Renal pelvis (tissue), 12 donors: ENCODE measurements at places on chromosomes 1 and 21. TPM values are rescaled to one million over a fixed set of nuclear protein-coding genes. Genes with fewer than 3 reads are reported as not detected.

GRCh38 chr1:161121042-161121650 lies 3.2 kb downstream of the NIT1 start:
- DNase-seq: no peak

Gene TMEM82
- polyA plus RNA-seq: 6.1 TPM

DNA sequence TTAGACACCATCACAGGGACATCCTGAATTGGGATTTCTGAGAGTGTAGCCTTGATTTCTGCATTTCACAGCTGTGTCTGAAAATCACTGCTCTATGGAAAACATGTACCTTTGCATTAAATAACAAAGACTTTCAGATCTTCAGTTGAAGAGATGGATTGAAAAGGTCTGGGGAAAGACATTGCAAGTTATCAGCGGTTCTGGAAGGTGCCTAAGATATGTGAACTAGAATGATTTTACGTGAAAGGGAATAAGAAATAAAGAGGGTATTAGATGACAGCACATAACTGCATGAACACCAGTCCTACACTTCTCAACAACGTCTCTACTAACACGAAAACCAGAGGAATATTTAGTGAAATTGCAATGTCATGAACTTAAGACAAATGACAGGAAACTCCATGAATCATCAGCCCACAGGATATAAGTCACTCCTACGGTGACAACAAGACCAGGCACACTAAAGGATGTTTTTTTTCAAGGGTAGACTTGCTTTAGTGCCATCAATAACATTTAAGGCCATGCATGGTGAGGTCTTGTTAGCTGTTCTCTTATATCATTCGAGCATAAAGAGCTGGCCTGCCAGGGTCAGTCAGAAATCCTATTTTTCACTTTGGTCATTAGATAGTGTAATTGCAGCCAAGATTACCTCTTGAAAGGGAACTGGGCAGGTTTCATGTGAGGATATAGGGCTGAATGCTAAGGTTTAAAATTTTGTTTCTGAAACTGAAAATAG lies 283.1 kb downstream of the GRIK1 start:
- peak; percentile 61 for DNase-seq

Gene SPRR2F
- polyA plus RNA-seq: not detected

GRCh38 chr1:84855168-84855567 lies 37.8 kb downstream of the LPAR3 start:
- DNase-seq: no peak

DNA sequence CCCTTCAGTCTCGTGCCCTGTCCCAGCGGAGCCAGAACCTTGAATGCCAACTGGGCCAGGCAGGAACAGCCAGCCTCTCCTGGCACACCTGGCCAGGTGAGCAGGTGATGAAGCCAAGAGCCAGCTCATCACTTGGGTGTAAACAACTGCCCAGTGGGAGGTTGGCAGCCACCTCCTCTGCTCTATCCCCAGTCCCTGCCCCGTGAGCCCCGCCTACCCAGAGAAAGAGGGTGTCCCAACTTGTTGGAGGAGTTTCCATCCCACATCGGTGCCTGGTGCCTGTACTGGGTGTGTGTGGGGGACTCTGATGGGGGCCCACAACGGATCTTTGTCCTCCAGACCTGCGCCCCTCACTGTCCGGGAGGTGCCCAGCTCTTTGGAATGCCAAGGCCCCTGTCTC lies 17.8 kb upstream of the FAM131C start:
- DNase-seq: no peak

GRCh38 chr21:26423511-26423910 lies 149.6 kb downstream of the CYYR1 start:
- DNase-seq: no peak

Gene COPA
- polyA plus RNA-seq: 160 TPM

GRCh38 chr1:58928514-58928913 lies 144.7 kb upstream of the JUN start:
- no peak for DNase-seq

Gene TSTD1
- polyA plus RNA-seq: 79.0 TPM

- DNase-seq: no peak
Measured at GRCh38 chr1:231801042-231801585, 174.5 kb downstream of the DISC1 start.

- DNase-seq: no peak
Measured at GRCh38 chr1:48582408-48582807, 110.4 kb upstream of the SPATA6 start.

Gene TMPRSS3
- 2.2 TPM for polyA plus RNA-seq

Gene NES
- 171 TPM for polyA plus RNA-seq

GRCh38 chr1:170513138-170513537 lies 18.8 kb upstream of the GORAB start:
- no peak for DNase-seq

Gene MROH9
- polyA plus RNA-seq: not detected

DNA sequence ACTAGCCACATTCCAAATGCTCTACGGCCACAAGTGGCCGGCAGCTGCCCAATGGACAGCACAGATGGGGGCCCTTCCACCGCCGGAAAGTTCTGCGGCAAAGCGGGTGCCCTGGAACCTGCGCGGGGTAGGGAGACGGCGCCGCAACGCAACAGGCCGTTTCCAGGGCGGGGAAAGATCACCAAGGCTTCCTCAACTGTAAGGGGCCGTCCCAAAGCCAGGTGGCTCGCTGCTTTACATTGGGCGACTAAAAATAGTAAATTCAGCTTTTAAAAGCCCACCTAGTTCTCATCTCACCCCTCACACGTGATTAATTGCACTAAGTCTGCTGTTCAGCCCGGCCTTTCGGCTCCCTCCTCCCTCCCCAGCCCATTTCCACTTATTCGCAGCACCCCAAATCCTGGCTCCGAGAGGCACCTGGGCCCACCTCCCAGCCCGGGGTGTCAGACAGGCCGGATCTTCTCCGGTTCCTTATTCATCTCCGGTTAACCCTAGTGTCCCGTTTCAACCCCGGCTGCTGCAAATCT lies 643 bp downstream of the CFAP298 start:
- no peak for DNase-seq

Gene MAN1C1
- polyA plus RNA-seq: 16.9 TPM

Gene LCE3E
- polyA plus RNA-seq: not detected

GRCh38 chr1:221840511-221841243 lies 98.8 kb upstream of the DUSP10 start:
- DNase-seq: no peak

Gene ZC3H11A
- 136 TPM for polyA plus RNA-seq

DNA sequence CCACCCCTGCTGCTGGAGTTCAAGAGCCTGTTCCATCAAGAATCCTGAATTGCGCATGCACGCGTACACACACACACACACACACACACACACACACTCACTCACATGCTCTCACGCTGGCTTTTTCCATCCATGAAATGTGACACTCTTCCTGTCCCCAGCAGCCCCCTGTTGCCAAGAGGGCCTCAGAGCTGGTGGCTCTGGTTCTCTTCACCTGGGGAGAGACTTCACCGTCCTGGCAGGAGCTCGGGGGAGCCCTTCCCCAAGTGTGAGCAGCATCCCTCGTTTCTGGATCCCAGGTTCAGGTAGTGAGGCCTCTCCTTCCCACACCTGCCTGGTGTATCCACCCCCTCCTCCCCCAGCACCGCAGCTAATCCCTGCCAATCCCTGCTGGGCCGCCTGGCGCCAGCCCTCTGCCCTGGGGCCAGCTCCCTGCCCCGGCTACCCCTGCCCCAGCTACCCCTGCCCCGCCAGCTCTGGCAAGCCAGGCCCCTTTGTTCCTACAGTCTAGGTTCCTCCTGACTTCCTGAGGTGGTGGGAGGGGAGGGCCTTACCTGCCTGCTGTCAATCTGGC lies 9.9 kb downstream of the PLOD1 start:
- peak; percentile 77 for DNase-seq

DNA sequence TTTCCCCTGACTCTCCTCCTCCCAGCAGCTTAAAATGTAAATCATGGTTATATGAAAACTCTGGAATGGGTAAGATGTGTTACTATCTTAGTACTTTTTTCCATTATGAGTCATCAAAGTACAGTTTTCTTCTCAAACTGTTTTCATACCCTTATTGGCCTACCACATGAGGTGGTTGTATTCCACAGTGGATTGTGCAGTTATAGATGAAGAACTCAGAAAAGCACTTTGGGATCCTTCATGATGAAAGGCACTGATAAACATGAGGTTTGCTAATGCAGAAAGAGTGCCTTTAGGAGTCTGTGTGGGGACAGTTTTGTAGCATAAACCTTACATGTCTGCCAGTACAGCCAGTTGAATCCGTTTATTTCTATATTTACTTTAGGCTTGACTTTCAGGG lies 32.0 kb upstream of the MYOCOS start:
- no peak for DNase-seq

Gene CD1E
- not detected for polyA plus RNA-seq

DNA sequence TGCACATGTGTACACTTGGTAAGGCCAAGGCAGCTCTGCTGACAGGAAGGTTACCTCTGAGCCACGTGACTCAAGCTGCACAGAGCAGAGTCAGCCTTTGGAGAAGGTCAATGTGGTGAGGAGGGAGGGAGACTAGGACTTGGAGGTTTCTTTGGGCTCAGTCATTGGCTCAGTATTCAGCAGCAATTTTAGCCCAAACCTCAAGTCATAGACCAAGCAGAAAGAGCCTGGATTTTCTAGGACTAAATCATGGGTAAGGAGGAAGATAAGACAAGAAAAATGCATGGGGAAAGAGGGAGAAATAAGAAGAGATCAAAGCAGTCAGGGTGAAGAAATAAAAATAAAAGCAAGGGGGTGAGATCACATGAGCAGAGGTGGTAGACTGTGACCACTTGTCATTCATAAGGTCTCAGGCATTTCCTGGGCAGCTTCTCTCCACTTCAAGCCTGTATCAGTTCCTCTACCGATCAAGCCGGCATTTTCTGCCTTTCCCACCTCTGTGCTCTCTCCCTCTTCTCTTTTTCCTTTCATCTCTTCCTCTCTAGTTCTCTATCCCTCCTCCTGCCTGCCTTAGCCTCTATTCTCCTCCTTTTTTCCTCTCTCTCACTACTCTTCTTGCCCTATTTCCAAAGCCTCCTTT lies 51.7 kb upstream of the DUSP10 start:
- no peak for DNase-seq

DNA sequence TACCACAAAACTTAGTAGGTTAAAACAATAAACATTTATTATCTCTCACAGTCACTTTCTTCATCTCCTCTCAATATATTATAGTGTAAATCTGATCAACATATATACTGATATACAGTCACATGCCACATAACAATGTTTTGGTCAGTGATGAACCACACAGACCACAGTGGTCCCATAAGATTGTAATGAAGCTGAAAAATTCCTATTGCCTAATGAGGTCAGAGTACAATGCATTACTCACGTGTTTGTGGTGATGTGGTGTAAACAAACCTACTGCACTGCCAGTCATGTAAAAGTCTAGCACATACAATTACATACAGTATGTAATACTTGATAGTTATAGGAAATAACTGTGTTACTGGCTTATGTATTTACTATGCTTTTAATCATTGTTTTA lies 30.1 kb downstream of the OLFML3 start:
- DNase-seq: no peak

DNA sequence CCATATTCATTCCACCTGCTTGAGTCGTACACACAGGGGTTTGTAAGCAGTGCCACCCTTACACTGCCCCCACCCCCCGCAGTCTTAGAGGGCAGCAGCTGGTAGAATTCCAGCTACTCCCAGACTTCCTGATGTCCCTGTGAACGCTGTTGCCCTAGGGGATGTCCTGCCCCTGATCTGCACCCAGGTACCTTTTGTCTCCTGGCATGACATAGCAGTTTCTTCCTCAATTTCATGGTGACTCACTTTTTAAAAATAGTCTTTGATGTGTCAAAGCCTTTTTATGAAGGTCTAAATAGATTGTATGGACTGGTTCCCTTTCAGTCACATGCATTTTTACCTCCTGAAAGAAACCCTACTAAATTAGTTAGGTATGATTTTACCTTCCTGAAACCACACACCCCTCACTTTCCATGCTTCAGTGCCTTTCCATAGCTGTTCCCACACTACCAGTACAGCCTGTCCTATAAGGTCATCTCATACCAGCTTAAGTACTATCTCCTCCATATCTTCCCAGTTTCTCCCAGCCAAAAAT lies 76.4 kb downstream of the ST3GAL3 start:
- no peak for DNase-seq

Gene PTPRF
- 244 TPM for polyA plus RNA-seq

DNA sequence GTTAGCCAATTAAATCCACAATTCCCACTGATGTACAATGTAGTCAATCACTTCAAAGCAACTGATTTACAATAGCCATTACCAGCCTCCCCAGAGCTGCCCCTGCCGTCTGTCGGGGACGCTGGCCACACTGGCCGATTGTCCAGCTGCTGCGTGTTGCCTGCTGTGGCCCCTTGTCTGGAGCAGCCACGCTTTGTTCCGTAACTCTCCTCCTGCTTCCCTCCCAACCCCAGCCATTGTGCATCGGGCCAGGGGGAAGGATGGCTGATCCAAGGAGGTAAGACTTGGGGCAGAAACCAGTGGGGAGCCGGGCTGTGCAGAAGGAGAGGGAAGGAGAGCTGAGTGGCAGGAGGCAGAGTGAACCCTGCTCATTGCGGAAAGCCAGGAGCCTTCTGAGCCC lies 83.6 kb upstream of the LYST start:
- no peak for DNase-seq
